Omental fat pad (tissue), 4 donors: ENCODE measurements at places on chromosomes 3 and 15.

- no peak for DNase-seq
Observed at GRCh38 chr3:76293856-76294255, 508.5 kb upstream of the ZNF717 start.

DNA sequence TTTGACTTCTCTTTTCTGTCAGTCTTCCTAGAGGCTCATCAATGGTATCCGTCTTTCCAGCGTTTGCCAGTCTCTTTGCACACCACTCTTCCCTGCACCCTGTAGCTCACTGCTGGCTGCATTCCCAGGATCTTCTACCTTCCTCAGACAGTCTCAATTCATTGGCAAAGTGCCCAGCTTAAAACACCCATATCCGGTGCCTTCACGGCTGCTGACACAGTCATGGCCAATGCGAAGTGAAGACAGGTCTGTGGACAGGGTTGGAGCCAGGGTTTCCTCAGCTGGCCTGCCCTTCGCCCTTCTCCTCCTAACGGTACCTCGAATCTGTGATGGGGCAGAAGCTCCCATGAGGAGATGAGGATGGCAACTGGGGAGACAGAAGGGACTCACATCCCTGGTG is 36.1 kb downstream of the PTH1R start:
- no peak for DNase-seq

DNA sequence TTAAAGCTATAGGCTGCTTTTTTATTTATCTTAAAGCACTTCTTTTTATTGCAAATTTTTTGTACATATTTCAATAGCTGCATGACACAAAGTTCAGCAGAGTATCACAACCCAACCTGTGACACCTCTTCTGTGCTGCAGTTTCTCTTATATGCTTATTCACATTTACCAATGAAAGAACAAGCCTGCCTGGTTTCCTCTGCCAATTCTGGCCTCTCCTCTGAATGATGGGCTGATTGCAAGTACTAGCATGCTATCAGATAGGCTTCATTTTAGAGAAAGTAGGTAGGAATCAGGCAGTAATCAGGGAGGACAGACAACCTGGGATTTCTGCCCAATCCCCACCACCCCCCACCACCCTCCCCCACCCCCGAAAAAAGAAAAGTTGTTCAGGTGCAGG is 26.6 kb downstream of the ACKR4 start:
- no peak for DNase-seq

GRCh38 chr3:65953881-65954733 is 84.6 kb downstream of the MAGI1 start:
- no peak for DNase-seq

- DNase-seq, result no peak
Observed at GRCh38 chr3:159131376-159131775, 329.5 kb downstream of the MFSD1 start.

DNA sequence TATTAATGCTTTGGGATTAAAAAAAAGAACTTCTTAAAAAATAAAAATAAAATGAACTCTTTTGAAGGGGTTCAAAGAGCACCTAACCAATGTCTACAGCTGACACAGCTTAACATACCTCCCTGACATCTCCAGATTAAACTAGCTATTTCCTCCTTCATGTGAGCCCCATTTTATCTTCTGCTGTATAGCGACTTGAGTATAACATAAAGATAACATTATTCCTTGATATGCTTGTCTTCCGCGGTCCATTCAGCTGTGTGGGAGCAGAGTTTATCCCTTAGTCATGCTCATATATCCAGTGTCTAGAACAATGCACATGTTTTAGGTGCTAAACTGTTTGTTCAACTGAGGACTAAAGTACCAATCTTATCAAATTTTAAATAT is 7.8 kb upstream of the CHRM5 start:
- no peak for DNase-seq

DNA sequence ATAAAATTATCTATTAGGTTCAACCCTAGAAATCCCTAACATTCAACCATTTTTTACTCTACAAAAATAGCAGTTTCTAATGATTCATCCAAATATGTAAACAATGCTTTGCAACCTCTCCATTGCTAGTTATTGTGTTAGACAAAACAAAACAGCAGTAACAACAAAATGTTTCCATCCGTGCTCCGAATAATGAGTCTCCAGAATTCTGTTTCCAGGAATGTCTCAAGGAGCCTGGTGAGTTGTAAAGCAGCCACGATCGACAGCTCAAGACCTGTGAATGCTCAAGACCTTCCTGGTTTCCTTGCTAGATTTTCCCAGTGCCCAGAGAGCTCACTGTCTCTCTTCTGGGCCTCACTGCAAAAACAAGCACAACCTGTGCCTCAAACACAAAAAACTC is 49.9 kb downstream of the CHRD start:
- DNase-seq, result no peak

- DNase-seq, result no peak
Observed at GRCh38 chr3:169103951-169104941, 559.3 kb downstream of the MECOM start.

DNA sequence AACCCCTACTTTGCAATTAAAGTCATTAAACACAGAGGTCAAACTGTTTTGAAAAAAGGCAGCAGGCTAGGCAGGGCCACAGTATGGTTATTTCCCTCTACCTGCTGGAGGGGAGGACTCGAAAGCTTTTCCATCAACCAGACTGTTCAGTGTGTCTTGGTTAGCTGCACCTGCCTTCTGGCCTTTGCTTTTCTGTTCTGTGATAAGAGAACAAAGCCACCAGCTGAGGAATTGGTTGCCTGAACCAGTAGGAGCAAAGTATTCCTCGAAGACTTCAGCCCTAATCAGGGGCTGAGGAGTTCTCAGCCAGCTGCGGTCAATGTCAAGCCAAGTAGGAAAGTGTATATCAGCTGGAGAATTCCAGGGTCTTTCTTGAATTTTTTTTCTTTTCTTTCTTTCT is 132.5 kb downstream of the SOX2 start:
- DNase-seq, result no peak

GRCh38 chr15:41915255-41915994 is 21.6 kb upstream of the SPTBN5 start:
- no peak for DNase-seq

DNA sequence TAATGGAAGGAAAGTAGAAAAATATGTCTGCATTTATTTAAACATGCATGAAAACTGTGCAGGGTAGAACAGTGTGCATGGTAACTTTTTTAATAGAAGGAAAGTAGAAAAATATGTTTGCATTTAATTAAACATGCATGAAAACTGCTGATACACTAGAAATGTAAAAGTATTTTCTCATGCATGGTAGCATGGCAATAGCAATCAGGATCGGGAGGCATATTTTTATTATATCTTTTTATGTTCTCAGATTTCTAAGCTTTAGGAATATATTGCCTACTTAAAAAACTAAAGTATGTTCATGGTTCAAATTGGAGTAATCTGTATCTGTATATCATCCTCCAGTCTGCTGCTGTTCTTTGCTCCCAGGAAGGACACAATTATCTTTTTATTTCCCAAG is 1468.9 kb upstream of the GBE1 start:
- DNase-seq, result no peak

GRCh38 chr3:183050706-183051105 is 48.6 kb downstream of the MCCC1 start:
- DNase-seq, result no peak

- DNase-seq, result no peak
Observed at GRCh38 chr15:90716317-90716975, 700 bp upstream of the BLM start.

DNA sequence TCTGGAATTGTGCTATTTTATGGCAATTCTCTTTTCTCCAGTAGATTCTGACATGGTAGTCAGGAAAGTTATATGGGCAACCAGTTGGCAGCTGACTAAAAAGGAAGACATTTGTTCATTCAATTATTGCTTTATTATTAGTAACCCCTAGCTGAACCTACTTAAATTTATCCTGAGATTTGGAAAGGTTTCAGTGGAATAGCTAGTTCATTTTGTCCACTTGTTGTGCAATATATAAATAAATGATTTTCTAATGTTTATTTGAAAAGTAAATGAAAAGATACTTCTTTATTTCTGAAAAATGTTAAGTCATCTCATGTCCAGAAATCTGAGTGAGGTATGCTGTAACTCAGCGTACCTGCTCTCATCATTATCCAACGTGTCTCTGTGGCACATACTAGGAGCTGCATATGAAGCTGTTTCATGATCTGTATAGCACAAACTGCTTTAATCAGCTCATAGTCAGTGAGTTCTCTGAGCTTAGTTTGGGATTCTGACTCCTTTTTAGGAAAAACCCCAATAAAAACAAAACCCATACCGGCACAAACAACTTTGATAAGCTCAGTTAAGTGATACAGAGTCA is 35.9 kb downstream of the RARB start:
- no peak for DNase-seq

GRCh38 chr15:39022532-39023305 is 458.1 kb upstream of the RASGRP1 start:
- no peak for DNase-seq

- no peak for DNase-seq
Observed at GRCh38 chr15:82272154-82272553, 9.5 kb downstream of the SAXO2 start.
